ENCODE measurements at places on chromosomes 16 and 17.

GRCh38 chr17:82204831-82205719, 7.6 kb downstream of the CCDC57 start:
- peak; percentile 61 for DNase-seq

- DNase-seq: no peak
Measured at GRCh38 chr17:16930571-16931317, 41.2 kb downstream of the TNFRSF13B start.

DNA sequence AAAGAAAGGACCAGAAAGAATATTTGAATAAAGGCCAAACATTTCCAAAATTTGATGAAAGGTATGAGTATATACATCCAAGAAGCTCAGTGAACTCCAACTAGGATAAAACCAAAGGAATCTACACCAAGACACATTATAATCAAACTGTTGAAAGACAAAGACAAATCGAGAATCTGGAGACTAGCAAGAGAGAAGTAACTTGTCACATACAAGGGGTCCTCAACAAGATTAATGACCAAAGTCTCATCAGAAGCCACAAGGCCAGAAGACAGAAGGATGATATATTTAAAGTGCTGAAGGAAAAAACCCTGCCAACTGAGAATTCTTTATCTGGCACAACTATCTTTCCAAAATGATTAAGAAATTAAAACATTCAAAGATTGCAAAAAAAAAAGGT, 9.3 kb upstream of the IL21R start:
- DNase-seq: no peak

GRCh38 chr17:7515911-7516610, 31.9 kb downstream of the POLR2A start:
- DNase-seq: no peak

DNA sequence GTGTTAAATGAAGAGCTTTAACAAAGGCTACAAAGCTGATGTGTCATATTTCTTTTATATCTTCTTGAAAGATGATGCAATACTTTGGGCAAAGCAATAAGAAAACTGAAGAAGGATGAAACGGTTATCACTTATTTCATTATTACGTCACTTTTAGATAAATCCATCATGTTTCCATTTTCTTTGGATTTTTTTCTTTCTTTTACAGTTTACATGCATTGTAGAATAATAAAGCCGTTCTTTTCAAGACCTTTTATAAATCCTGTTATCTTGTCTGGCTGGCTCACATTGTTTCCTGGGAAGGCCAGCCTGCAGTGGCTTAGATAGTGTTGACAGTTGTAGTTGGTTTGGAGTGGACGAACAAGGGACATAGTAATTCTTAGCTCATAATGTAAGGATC, 28.9 kb downstream of the TANC2 start:
- no peak for DNase-seq

GRCh38 chr16:84947996-84948850, 63.1 kb downstream of the ZDHHC7 start:
- no peak for DNase-seq

GRCh38 chr17:321386-321941, 31.1 kb downstream of the RPH3AL start:
- no peak for DNase-seq

DNA sequence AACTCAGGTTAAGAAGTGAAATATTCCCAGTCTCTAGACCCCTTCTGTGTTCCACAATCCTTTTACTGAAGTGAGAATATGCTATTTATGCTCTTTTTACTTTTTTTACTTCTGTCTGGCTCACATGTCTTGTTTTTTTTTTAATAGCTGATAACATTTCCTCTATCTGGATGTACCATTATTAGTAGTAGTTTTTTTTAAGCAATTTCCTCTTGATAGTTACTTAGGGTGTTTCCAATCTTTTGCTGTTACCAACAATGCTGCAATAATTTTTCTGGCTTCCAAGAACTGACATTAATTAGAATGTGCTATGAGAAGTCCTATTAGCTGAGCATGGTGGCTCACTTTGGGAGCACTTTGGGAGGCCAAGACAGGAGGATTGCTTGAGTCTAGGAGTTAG, 32.0 kb downstream of the KSR1 start:
- DNase-seq: no peak

GRCh38 chr17:79221597-79221996, 147.0 kb downstream of the ENGASE start:
- no peak for DNase-seq

DNA sequence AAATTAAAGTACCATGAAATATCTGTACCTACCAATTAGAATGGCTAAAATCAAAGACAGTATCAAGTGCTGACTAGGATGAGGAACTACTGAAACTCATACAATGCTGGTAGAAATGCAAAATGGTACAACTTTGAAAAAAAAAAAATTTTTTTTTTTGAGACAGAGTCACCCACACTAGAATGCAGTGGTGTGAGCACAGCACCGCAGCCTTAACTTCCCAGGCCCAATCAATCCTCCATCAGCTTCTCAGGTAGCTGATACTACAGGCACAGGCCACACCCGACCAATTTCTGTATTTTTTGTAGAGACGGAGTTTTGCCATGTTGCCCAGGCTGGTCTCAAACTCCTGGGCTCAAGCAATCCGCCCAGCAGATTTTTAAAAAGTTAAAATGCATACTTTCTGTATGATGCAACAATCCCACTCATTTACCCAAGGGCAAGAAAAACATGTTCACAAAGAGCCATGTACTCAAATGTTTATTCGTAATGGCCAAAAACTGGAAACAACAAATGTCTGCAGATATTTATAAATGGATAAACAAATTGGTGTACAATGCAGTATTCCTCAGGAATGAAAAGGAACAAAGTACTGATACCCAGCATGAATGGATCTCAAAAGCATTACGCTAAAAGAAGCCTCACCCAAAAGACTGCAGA, 8.7 kb downstream of the SMURF2 start:
- no peak for DNase-seq

DNA sequence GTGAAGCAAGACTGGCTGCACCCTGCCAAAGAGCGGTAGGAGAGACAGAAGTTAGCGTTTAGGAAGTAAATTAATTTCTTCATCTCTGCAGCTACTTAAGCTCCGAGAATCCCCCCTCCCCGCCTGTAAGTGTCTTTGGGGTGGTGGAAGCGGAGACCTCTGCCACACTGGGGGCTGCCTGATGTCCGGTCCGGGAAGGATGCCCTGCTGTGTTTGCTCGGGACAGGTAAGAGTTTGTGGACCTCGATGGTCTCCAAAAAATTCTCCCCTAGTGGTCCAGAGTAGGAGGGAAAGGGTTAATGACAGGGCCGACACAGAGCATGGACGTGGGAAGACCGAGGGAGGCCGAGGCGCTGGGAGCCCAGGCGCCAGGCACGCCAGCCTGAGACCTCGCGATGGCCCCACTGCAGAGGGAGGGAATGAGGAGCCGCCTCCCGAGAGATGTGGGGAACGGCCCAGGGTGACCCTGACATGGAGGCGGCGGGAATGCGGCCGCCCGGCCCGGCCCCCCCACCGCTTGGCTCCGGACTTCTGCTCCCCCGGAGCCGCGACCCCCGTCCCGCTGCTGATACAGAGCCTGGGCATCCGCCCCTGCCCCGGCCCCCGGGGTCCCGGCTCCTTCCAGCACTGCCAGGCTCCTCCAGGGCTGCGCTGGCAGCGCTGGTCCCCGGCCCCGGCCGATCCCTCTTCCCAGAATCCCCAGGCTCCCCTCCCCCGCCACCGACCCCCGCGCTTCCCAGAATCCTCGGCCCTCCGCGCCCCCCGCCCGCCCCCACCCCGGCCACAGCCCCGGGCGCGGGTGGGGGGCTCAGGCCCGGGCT, 680 bp downstream of the ZNF629 start:
- no peak for DNase-seq

All from kidney epithelial cell (primary cell).